Astrocyte (in vitro differentiated cells and primary cell): ENCODE measurements at places on chromosomes 7 and 10.

DNA sequence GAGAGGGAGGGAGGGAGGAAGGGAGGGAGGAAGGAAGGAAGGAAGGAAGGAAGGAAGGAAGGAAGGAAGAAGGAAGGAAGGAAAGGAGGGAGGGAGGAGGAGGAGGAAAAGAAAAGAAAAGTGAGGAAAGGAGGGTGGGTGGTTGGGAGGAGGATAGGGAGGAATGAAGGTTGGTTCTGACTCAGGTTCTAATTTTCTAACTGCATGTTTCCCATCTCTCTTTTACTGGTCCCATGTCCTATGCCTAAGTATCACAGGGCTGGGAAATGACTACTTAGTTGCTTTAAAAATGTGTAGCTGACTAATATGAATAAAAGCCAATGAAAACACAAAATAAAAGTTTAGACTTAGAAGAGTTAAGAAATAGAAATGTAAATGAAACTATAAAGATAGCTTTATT lies 890.9 kb upstream of the POT1 start:
- no peak for DNase-seq

- DNase-seq = peak; percentile 2
Observed at GRCh38 chr7:28447071-28447470, 34.8 kb downstream of the CREB5 start.

GRCh38 chr7:73332447-73332846 lies 4.5 kb downstream of the FKBP6 start:
- DNase-seq = no peak

GRCh38 chr10:113537672-113538071 lies 15.2 kb upstream of the HABP2 start:
- no peak for DNase-seq

DNA sequence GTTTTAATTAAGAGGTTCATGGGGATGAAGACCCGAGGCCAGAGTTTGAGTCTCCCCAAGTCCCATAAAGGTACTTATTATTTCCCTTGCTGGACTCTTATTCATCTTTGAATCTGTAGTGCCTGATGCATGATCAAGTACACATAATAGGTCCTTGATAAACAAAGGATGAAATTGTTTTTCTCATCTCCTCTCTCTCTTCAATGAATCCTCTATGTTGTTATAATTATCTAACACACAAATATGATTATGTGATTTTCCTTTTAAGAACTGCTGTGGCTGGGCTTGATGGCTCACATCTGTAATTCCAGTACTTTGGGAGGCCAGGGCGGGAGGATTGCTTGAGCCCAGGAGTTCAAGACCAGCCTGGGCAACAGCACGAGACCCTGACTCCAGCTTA lies 117.7 kb downstream of the BAMBI start:
- no peak for DNase-seq

DNA sequence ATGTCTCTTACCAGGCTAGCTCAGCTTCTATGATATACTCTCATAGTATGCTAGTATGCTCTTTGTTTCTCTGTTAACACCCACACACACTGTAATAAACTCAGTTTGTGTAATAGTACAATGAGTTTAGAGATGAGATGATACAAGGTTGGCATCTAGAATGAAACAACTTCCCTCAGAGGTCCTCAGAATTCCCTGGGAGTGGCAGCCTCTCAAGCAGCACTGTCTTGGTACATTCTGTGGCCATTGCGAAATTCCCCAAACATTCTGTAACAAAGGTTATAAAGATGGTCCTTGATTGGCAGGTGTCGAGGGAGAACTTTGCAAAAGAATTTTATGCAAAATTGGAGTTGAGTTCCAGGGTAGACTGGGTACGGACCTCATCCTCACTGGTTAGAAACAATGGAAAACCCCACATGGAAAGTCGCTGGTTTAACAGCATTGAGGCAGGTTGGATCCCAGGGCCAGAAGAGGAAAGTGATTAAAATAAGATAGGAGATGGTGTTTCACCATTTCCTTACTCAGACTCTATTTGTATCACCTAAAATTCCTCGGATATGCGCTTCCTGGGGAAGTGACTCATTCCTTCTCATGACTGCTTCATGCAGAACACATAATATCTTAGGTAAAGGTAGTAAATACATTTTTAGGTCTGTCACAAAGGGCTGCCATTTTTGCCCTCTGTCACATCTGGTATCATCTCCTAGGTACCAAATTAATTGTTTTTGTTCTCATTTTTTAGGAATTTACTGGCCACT lies 657.8 kb downstream of the SORCS1 start:
- peak; percentile 1 for DNase-seq

GRCh38 chr7:69613846-69614245 lies 15.6 kb downstream of the AUTS2 start:
- no peak for DNase-seq

DNA sequence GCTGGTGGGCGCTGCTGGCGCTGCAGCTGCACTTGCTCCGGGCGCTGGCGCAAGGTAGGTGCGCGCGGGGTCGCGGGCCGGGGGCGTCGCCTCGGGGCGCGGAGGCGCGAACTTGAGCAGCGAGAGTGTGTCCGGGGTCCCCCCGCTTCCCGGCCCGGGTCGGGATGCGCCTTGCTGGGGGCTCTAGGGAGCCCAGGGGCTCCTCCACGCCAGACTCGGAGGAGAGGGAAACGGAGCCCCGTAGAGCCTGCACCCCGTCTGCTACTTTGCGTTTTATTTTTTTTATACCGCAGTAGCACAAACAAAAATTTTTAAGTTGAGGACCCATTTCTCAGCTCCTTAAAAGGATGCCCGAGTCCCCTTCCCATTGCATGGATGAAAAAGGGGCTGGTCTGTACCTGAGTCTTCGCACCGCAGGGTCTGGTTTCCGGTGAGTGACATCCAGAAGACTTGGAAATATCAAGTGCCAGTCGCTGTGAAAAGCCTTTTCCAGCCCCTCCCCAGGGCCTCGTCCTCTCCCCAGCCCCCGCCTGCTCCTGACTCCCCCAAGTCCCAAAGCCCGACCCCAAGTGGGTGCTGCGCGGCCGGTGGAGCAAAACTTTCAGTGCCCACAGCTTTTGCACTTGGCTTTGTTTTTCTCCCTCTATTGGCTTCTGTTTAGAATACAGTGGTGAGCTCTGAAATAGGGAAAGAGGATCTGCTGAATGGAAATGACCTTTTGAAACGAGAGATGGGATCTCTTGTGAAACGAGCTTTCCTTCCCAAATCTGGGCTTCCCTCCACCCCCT lies 973 bp downstream of the SDK1 start:
- peak; percentile 20 for DNase-seq

- DNase-seq = no peak
Observed at GRCh38 chr10:31866118-31866670, 62.4 kb downstream of the ARHGAP12 start.

GRCh38 chr7:151807846-151808245 lies 69.1 kb downstream of the PRKAG2 start:
- no peak for DNase-seq

DNA sequence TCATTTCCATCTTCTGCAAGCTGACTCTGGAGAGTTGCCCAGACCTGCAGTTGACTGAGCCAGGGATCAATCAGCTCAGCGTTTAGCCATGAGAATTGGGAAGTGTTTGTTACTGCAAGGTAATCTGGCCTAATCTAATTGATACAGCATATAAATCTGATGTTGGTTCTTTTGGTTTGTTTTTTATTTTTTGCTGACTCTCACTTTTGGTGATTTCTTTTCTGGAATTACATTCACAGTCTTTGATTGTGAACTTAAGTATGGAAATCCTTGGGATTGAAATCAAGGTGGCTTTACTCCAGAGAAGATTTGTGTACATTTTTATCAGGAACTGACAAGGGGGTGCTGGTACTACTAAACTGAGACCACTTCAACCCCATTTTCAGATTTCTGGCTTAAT lies 1.7 kb upstream of the GIMAP6 start:
- no peak for DNase-seq

DNA sequence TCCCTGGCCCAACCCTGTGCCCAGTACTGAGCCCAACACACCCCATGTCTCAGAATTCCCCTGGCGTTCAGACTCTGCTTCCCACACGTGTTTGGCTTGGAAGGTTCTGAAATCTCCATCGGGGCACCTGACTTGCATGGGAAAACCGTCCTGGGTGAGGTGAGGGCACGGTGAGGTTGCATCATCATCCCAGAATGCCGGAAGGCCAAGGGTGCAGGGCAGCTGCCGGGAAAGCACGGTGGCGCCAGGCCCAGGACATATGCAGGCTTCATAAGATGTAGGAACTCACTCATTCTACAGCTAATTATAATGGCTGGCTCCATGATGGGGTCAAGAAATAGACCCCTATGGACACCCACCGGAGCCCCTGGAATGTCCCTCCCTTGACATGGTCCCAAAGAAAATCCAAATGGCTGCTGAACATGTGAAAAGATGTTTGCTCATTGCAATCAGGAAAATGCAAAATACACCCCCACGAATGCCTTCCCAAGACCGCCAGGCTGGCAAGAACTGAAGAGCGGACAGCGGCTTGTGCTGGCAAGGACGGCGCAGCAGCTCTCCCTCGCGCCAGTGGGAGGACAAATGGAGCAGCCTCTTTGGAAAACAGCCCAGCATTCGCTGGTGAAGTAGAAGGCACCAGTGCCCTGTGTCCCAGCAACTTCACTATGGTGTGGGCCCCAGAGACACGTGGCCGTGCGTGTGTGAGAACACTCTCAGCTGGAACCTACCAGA lies 2.3 kb downstream of the KNDC1 start:
- no peak for DNase-seq

- peak; percentile 60 for DNase-seq
Observed at GRCh38 chr7:13989126-13989948, at the start of gene ETV1. ETV1 (minus strand) TSS chr7:13989666; CDS start chr7:13989052, 614 bp downstream.

GRCh38 chr10:127926455-127926854 lies 19.6 kb downstream of the PTPRE start:
- DNase-seq = no peak

- DNase-seq = peak; percentile 35
Observed at GRCh38 chr7:106795084-106795876, 69.8 kb upstream of the PIK3CG start.

GRCh38 chr10:91380873-91381256 lies 29.3 kb upstream of the HECTD2 start:
- no peak for DNase-seq

DNA sequence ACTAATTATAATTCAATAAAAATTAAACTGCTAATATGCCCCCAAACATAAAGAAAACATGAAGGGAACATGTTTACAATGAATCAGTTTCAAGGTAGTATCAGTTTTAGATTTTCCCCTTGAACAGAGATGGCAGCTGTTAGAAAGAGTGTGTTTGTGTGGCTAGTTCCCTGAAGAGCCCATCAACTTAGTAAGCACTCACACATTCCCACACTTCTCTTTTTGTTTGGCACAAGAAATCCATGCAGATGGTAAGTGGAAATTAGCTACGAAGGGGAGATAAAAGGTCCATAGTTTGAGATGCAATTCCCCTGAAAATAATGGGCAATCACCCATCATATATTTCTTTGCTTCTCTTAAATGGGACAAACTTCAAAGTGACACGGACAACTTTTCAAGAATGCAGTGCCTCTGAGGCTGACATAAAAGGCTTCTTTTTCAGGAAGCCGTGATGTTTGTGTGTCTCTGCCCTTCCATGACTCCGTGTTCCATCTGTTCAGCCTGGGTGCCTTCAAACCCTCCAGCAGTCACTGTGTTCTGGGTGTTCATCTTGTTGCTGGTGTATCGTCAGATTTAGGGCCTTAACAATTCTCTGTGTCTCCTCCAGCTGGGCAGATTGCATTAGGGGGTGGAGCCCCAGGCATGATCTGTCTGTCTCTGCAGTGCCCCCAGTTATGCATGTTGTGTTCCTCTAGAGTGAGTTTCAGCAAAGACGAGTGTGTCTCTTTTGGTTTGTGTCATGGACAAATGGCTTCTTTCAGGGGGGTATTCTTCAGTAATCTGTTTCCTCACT lies 259.5 kb upstream of the NPY start:
- DNase-seq = no peak

DNA sequence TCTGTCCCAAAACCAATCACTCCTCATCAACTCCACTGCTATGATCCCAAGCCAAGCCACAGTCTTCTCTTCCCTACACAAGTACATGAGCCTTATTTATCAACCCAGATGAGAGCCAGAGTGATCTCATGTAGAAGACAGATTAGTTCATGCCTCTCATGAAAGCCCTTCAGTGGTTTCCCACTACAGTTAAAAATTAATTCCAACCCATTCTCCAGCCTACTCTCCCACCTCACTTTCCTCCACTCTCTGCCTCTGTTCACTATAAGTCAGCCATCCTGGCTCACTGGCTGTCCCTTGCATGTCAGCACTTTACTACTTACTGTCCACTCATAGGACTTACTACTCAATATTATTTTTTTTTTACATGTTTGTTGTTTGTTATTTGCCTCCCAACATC lies 67.3 kb downstream of the CACUL1 start:
- DNase-seq = no peak

- no peak for DNase-seq
Observed at GRCh38 chr7:102431617-102432298, 1.6 kb upstream of the ORAI2 start.

DNA sequence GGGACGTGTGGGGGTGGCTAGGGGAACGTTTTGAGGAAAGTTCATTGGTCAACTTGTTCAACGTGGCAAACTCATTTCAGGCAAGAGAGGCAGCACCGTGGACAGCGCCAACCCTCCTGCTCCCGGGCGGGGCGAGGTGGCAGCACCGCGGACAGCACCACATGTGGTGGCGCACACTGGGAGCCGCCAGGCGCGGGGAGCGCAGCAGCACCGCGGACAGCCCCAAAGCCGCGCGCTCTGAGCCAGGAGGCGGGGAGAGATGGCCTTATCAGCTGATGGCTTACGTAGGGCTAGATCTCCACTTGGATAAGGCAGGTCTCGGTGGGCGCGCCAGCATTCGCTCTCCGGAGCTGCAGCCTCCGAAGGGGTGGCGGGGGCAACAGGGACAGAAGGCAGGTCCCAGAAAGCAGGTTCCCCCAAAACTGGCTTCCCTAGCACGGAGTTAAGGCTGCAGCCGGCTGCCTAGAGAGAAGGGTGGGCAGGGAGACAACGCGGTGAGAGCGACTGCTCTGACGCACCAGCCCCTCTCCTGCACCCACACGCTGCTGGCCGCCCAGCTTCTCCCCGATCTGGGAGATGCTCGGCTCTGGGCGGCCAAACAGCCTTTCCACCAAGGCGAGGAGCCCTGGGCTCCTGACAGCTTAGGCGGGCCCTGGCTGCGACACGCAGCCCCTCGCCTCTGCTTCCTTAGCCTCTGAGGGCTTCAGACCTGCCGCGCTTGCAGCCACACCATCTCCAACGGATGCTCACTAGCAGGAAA lies at the start of gene HTR5A:
Gene HTR5A, plus strand, starts transcription at position 333 of the 760 bp plus-strand sequence. CDS start 576 bp downstream, outside the sequence.
- peak; percentile 67 for DNase-seq

GRCh38 chr7:106639476-106640334 lies 21.3 kb downstream of the CCDC71L start:
- DNase-seq = no peak

DNA sequence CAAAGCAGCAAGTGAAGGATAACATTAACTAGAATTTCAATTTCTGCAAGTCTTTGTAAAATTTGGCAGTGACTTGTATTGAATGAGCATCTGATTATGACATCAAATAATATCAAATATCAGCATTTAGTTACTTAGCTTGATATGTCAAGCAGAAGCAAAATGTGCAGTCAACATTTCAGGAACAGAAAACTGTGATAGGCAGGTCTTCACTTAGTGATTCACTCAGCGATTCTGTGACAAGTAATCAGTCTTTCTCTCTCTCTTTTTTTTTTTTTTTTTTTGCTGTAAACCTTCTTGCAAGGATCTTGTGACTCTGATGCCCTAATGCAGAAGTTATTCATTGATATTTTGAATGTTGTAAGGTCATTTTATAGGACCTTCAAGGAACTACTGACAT lies 307.1 kb downstream of the MTERF1 start:
- no peak for DNase-seq

GRCh38 chr7:31493714-31494181 lies 20.1 kb upstream of the ITPRID1 start:
- DNase-seq = peak; percentile 49

- DNase-seq = peak; percentile 3
Observed at GRCh38 chr10:10658172-10658785, 359.4 kb upstream of the CELF2 start.

GRCh38 chr7:134561-135256 lies 57.7 kb upstream of the FAM20C start:
- DNase-seq = no peak
